NCI-H146 (cell line): ENCODE measurements at places on chromosomes 11 and 22.

- no peak for DNase-seq
Measured at GRCh38 chr11:112715056-112715455, 246.2 kb upstream of the NCAM1 start.

DNA sequence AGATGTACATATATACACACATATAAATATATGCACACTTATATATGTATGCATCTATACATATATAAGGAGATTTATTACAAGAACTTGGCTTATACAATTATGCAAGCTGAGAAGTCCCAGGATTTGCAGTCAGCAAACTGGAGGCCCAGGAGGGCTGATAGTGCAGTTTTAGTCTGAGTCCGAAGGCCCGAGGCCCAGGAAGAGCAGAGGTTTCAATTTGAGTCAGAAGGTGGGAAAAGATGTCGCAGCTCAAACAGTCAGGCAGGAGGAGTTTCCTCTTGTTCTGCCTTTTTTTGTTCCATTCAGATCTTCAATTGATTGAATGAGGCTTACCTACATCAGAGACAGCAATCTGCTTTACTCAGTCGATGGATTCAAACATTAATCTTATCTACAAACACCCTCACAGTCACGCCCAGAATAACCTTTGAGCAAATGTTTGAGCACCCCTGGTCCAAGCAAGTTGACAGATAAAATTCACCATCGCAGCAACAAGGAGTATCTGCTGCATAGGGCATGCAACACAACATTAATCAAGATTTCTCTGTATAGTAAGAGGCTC is 4.0 kb upstream of the SGSM1 start:
- no peak for DNase-seq

DNA sequence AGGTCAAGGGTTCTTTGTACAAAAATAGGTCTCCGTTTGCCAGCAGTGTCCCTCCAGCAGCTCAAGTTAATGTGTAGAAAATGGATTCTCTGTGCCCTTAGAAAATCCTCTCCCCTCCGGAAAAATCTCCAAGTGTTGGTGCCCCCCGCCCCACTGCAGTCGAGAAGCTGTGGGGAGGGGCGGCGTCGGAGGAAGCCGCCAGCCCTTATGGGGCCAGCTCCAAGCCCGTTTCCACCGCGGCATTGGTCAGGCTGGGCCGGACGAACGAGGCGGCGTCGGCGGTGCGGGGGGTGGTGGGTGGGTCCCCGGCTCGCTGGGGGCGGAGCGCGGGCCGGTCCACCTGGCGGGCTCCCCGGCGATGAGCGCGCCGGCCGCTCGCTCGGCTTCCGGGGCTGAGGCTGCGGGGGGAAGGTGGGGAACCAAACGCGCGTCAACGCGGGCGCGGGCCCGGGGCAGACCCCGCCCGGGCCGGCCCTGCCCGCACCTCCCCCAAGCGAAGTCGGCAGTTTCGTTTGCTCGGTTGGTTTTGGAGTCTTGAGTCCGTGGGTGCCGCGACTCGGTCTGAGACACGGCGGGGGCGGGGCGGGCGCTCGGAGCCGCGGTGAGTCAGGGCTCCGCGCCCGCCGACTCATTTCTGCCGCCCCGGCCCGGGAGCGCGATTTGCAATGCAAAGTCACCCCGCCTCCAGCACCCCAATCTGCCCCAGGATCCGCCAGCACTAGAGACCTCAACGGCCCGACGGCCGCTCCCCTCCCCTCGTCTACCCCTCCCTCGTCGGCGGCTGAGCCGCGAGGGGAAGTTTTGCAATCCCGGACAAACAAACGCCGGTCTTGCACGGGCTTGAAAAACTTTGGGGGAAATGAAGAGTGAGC is 1.4 kb downstream of the ASCL2 start:
- DNase-seq = peak; percentile 57

DNA sequence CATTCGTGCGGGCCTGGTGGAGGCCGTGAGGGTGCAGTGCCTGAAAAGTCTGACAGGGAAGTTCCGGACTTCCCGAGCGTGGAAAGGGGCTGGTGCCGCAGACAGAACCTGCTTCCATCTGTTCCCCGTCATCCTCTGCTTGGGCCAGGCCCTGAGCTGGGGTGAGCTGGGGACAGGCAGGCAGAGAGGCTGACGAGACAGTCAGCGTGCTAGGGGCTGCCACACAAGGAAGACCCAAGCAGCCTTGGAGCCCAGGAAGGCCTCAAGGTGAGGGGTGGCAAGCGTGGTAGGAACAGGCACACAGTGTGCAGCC is 25.5 kb downstream of the NADSYN1 start:
- DNase-seq = no peak

DNA sequence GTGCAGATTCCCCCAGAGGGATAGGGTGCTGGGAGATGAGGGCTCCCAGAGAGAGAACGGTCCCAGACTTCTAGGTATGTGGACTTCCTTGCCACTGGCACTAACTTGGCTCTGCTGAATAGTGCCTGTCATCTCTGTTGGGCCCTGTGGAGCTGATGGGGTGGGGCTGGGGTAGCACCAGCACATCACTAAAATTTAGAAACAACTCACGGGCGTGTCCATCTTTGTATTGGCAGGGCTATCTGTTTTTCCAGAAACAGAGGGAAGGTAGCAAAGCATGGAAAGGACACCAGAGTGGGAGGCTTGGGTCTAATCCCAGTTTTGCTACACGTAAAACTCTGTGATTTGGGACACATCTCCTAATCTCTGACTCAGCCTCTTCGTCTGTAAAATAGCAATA is 25.8 kb downstream of the SWAP70 start:
- DNase-seq = no peak

DNA sequence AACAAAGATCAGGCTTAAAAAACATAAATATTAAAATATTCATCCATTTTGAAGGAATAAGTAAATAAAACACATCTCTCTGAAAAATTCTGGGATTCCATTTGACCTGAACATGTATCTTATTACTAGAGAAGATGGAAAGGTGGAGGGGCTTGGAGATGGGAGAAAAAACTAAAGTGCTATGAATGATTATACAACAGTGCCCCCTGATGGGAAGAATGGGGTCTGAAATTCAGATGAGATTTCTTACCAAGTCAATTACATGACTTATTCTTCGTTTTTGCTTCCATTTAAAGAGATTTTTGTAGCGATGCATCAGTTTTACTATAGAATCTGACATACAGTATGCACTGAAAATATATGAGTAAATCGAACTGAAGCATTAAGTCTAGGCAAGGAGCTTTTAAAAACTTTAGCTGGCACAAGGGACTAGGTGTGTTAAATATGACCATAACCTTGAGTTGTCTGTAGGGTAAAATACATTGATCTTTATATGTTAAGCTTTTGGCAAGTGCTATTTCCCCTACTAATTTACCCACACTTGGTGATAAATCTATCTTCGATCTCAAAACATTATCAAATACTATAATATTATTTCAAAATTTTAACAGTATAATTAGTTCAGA is 718.8 kb downstream of the CNTN5 start:
- peak; percentile 62 for DNase-seq

- no peak for DNase-seq
Measured at GRCh38 chr11:63080682-63081081, 63.3 kb downstream of the SLC22A24 start.

- DNase-seq = no peak
Measured at GRCh38 chr11:3132831-3133260, 32.3 kb downstream of the OSBPL5 start.

- peak; percentile 75 for DNase-seq
Measured at GRCh38 chr11:95089620-95090542, at the start of gene ENDOD1. ENDOD1 (plus strand) TSS chr11:95089846; CDS start chr11:95089928, 82 bp downstream.

GRCh38 chr22:17149076-17149815 is 9.8 kb downstream of the HDHD5 start:
- DNase-seq = no peak

- no peak for DNase-seq
Measured at GRCh38 chr11:32138902-32139301, 48.0 kb downstream of the RCN1 start.

DNA sequence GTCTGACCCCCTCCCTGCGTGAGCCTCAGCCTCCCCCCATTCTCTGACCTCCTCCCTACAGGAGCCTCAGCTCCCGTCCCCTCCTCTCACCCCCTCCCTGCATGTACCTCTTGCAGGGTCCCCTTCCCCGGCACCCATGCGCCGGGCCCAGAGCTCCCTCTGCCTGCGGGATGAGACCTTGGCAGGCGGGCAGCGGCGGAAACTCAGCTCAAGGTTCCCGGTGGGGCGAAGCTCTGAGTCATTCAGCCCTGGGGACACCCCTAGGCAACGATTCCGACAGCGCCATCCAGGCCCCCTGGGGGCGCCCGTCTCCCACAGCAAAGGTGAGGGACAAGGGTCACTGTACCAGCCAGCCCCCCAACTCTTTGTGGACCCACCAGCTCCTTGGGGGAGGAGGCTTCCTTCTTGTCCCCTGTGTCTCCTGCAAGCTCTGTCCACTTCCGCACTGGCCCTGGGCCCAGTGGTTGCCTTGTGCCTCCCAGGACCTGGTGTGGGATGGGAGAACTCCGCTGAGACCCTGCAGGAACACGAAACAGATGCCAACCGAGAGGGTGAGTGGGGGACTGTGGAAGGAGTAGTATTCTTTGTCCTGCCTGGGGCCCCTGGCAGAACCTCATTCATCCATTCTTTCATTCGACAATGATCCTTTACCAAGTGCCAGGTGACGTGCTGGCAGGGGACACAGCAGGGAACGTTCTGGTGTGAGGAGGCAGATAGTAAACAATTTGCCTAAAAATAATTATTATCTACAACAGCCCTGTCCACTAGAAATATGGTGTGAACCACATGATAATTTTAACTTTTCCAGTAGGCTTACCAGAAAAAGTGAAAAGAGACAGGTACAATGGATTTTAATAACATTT is 3.7 kb upstream of the RPS6KA4 start:
- peak; percentile 71 for DNase-seq

GRCh38 chr11:3685923-3686322 is 14.7 kb upstream of the CHRNA10 start:
- no peak for DNase-seq

DNA sequence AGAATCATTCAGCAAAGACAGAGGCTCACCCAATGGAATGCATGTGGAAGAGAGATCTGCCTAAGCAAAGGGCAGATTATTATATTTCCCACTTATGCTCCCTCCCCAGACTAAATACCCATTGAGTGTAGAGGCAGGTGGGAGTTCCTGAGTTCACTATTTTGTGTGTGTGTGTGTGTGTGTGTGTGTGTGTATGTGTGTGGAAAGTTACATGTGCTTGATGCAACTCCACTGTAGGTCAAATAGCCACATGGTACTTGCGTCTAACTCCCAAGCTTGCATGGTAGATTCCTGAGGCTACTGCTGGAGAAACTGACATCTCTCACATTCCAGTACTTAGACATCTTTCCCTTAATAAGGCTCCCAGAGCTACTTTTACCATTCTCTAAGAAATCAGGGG is 3.4 kb upstream of the COPB1 start:
- no peak for DNase-seq

- no peak for DNase-seq
Measured at GRCh38 chr11:99260696-99261095, 239.9 kb downstream of the CNTN5 start.

DNA sequence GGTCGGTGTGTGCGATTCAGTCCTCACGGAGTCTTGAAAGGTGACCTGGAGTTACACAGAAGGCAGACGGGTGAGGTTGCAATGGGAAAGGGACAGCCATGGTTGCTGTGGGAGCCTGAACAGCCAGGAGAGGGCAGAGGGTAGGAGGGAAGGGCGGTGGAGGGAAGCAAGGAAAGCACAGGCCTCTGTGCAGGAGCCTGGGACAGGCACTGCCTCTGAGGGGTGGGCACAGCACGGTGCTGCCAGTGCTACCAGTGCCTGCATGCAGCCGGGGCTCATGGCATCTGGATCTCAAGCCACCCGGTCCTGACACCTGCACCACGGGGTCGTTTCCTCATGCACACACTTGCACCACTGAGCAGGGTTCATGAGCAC is 401.0 kb downstream of the TBC1D22A start:
- no peak for DNase-seq

DNA sequence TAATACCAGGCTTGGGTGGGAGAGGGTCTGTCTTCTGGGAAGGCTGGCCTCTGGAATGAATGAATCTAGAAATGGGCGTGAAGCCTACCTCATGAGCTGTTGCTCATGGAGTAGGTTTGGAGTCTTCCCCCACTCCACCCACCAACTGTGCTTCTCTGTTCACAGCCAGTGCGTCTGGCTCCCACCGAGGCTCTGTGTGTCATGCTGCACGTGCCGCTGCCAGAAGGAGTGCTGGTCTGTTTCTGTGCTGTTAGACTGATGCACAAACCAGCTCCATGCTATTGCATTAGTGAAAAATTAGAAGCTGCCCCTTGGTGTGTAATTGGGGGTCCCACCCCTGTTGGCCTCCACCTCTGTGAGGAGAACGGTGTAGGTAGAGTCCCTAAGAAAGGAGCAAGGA is 132.3 kb upstream of the PARVA start:
- no peak for DNase-seq

DNA sequence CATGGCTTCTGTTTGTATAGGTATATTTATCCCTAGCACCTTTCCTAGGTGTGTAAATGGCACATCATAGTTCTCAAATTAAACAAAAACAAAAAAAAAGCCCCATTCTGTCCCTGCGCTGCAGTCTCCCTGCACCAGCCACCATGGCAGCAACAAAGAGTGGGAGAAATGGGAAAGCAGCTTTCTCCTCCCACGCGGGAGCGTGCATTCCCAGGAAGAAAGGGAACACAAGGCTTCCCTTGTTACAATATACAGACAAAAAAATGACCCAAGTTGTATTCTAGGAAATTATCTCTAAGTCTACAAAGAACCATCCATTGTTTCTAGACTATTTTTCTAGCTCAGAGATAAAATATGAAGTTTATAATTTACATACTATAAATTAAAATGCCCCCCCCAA is 16.1 kb upstream of the TMPRSS5 start:
- no peak for DNase-seq

DNA sequence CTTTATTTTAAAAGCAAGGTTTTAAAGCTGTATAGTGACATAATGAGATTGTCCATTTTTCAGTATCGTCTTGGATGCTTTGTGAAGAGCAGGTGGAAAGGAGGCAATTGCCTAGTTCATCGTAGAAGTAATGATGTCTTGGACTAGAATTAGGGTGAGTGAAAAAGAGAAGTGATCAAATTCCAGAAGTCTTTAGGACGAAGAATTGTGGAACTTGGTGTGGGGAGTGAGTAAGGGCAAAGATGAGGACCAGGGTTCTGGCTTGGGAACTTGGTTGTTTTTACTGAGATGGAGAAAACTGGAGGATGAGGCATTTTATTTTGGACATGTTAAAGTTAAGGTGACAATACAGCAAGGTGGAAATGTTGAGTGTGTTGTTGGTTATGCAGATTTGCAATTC is 1.2 kb downstream of the ILK start:
- DNase-seq = no peak

DNA sequence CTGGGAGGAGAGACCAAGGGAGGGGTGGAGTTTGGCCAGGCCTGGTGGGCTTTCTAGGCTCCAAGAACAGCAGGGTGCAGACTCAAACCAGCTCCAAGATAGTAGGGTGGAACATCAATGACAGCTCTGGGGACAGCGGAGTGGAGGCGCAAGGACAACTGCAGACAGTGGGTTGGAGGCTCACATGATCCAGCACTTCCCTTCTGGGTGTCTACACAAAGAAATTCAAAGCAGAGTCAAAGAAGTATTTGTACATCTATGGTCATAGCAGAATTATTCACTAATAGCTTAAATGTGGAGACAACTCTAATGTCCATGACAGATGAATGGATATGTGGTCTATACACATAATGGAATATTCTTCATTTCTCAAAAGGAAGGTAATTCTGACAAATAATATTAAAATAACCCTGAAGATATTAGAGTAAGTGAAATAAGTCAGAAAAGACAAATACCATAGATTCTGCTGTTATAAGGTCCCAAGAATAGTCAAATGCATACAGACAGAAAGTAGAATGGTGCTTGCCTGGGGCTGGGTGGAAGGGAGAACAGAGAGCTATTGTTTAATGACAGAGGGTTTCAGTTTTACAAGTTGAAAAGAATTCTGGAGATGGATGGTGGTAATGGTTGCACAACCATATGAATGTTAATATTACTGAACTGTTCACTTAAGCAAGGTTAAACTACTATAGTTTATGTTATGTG is 5.5 kb upstream of the GAB4 start:
- DNase-seq = no peak
